A549 treated with RU486 at 1 μM for 4 hours (cell line): ENCODE measurements at places on chromosomes 16 and 17. TPM values are rescaled to one million over a fixed set of nuclear protein-coding genes. Genes with fewer than 3 reads are reported as not detected.

Gene ASGR2
- total RNA-seq: 0.36 TPM in 1 of 5 replicates, not detected in the others

Gene CCL17
- total RNA-seq: not detected in 5 replicates

Gene CDRT15L2
- not detected in 5 replicates for total RNA-seq

Gene MPV17L
- 4.9 to 6.9 TPM (median 5.5 TPM) in 5 replicates for total RNA-seq

Gene CETP
- not detected in 5 replicates for total RNA-seq

Gene TMC5
- 6.1 to 8.1 TPM (median 6.4 TPM) in 5 replicates for total RNA-seq

Gene CCL3
- total RNA-seq: not detected in 5 replicates

Gene CCL8
- not detected in 5 replicates for total RNA-seq

Gene DNAI2
- total RNA-seq: 0.09 TPM in 1 of 5 replicates, not detected in the others

Gene KRT33B
- total RNA-seq: 0.06 to 0.16 TPM (median 0.15 TPM) in 3 of 5 replicates, not detected in the others

Gene ODAD4
- total RNA-seq: 1.2 to 1.7 TPM (median 1.6 TPM) in 5 replicates

Gene TP53TG3B
- 0.28 to 0.31 TPM in 2 of 5 replicates, not detected in the others for total RNA-seq

Gene RNF135
- 23.2 to 27.5 TPM (median 24.4 TPM) in 5 replicates for total RNA-seq

Gene HES7
- 0.40 to 3.1 TPM (median 2.0 TPM) in 5 replicates for total RNA-seq

Gene NSRP1
- 30.3 to 41.7 TPM (median 31.3 TPM) in 5 replicates for total RNA-seq
